A549 (cell line): ENCODE measurements at places on chromosomes 5 and 9.

DNA sequence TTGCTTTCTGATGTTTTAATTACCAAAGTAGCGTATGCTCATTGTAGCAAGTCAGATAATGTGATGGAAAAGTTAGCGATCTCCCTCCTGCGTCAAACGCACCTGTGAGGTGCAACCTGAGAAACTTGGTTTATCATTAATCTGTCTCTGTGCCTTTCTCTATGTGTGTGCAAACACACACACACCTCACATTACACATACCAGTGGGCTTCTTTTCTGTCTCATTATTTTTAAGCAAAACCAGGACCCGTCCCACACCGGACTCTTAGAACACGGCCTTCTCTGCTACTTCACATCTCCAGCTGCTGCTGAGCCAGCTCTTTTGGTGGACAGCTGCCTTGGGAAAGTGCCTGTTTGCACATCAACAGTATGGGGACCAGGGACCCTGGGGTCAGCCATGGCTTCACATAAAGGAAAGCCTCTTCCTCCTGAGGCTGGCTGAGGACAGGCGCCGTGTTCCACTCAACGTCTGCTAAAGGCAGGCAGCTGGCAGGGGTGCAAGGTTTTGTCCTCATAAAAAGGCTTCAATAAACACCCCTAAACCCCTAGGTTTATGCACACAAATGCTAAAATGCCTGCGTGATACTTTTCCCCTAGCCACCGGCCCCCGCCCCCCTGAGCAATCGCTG, 44.2 kb downstream of the MRPL36 start:
- DNase-seq, result no peak

GRCh38 chr9:109599131-109599530, 101.0 kb upstream of the PTPN3 start:
- no peak for DNase-seq

GRCh38 chr5:56517011-56517416, 283.9 kb upstream of the ANKRD55 start:
- no peak for DNase-seq

DNA sequence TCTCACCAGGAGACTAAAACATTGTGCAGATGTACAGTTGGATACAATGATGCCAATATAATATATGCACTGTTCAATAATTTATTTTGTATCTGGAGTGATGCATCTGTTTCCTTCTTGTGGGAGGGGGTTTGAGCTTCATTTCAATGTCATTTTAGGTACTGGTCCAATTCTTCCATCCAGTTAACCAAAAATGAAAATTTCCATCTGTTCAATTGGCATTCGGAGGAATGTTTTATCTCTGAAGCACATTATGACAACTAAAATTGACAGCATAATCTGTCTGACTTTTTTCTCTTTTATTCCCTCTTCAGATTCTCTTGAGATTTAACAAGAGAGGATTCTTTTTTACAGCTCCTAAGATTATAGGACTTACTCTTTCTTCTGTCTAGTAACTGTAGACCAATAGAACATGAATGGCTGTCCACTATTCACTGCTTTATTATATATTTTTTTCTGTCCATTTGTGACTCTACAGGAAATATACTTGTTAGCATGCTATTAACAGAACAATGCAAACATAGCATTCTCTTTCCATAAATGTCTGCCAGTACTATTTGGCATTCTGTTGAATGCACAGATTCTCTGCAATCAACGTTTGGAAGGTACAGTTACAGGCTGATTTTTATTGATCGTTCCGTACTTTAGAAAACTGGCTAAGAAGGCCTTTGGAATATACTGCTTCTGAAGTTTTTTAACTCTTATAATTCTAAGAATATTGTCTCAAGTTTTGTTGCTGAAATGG, 57.8 kb downstream of the NDUFAF2 start:
- DNase-seq, result no peak

DNA sequence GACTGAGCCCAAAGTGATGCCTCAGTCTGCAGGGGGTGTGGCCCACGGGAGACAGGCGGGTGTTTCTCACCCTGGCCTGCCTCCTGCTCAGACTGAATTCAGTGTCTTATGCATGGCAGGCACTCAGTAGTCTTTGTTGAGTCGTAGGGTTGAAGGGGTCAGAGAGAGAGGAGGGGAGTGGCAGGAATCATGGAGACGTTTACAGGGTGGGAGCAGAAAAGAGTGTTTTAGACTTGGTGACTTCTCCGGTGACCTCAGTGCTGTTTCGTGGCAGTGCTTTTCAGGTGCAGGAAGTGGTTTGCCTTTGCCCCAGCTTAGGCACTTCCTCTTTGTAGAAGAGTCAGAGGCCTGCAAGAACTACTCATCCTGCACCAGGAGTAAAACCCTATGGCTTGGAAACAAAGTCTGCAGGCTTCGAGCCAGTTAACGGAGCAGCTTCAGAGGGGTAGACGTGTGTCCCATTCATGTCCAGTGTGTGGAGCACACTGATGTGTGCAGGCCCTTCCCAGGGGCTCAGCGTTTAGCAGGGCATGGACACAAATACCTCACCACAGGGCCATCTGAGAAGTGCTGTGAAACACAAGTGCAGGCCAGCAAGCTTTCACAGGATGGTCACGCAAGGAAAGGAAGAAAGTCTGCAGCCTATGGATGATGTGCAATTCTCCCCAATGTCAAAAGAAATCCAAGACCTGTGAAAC, 24.5 kb upstream of the SEMA4D start:
- no peak for DNase-seq

DNA sequence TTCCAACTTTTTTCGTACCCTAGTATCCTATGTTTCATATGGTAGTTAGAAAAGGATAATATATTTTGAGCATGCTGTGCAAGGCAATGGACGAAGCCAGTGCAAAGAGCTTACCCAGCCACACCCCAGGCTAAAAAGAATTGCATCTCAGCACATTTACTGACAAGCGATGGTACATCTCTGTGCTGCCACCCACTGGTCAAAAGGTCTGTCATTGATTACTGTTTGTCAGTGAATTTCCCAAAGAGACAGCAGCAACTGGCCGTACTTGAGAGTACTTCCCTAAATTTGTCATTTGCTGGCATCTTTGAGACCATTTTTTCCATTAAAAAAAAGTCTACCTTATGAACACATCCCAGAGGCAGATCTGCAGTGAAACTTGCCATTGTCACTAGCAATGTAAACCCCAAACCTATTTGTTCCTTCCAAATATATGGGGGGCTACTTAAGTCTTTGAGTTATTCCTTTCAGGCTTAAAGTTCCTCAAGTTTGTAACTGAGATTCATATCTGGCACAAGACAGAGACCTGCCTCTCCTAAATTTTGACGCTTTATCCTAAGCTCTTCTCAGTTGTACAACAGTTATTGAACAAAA, 184.3 kb downstream of the CTNND2 start:
- no peak for DNase-seq

- DNase-seq, result no peak
Measured at GRCh38 chr5:158537366-158537765, 562.4 kb downstream of the EBF1 start.

DNA sequence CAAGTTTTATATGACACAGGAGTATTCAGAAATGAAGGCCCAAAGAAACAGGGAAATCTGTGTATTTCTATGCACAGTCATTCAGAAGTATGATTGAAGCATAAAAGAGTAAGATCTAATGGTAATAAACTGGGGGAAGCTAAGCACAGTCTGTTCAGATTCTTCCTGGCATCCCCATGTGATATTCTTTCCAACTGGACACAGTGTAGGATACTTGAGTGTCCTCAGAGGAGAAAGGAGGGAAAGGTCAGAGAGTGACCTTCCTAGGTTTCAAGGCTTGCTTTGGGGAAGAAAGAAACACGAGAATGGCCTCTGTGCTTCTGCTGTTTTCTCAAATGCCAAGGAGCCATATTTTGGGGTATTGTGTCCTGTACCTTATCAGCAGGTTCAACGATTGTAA, 1798.4 kb upstream of the WWC1 start:
- no peak for DNase-seq

DNA sequence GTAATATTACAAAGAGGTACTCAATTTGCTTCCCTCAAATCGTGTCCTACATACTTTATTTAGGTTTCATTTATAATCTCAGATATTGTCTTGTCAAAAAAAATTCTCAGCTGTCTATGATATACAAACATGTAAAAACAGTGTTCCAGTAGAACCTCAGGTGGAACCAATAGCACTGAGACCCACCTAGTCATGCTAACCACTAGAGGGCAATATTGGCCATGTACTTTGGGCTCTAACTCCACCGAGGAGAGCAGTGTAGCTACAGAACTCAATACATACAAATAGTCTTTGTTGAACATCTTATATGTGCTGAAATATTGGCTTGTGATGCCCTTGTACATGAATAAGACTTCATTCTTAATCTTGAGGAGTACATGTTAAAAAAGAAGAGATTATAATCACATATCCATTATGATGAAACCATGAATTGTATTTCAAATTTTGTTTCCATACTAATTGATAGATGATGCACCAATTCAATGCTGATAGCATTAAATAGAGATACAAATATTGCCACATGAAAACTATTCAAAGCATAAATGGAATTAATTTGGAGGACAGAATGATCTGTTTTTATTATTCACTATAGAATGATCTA, 71.2 kb upstream of the CNTLN start:
- peak; percentile 23 for DNase-seq

DNA sequence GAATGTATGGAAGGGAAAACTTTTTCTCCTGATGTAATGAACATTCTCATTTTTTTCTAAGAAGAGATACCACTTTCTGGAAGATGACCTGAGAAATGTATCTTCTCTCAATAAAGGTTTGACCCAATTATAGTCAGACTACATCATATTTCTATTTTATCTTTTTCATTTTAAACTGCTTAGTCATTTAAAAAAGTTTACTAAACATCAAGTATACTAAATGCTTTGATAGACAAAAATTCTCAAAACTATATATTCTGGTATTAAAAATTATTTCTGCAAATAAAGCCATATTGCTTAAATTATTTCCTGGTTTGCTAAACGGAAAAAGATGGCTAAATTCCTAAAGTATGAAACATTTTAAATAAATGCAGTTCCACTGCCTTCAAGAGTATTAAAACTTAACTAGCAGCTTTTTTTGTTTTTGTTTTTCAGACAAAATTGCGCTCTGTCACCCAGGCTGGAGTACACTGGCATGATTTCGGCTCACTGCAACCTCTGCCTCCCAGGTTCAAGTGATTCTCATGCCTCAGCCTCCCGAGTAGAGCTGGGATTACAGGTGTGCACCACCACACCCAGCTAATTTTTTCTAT, 37.1 kb downstream of the FBXW11 start:
- no peak for DNase-seq

- no peak for DNase-seq
Measured at GRCh38 chr9:73549991-73550390, 398.3 kb downstream of the ANXA1 start.

DNA sequence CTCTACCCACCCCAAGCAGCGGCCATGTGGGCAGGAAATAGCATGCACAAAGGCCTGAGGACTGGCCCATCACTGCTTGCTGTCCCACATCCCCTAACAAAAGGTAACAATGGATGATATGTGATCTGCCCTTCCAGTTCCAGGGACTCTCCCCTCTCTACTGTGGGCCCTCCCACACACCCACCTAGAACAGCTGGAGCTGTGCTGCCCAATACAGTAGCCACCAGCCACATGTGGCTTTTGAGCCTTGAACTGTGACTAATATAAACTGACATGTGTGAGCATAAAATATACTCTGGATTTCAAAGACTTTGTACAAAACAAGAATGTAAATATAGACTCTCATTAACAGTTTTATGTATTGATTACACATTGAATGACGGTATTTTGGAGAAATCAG, 78.1 kb downstream of the C5orf15 start:
- DNase-seq, result no peak

DNA sequence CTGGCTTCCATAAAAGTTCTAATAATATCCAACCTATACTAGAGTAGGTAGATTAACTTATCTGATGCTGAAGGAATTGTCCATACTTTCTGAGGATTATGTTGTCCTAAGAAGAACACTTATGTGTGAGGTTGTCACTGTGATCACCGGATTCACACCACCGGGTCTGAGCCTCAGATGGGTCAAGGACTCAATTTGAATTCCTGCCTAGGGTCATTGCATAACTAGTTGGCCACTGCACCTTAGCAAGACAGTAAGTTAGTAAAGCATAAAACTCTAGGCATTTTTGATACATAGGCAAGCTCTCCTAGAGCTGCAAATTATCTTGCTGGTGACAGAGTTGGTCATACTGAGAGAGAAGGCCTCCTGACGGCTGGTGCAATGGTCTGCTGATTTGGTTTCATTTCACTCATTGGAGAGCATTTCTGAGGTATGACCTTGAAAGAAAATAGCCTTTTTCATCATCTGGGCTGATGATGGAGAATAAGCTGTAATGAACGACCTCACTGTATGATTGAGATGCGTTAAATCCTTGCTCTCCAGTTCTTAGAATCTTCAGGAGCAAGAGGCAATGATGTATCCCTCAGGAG, 72.0 kb upstream of the CKMT2 start:
- no peak for DNase-seq

DNA sequence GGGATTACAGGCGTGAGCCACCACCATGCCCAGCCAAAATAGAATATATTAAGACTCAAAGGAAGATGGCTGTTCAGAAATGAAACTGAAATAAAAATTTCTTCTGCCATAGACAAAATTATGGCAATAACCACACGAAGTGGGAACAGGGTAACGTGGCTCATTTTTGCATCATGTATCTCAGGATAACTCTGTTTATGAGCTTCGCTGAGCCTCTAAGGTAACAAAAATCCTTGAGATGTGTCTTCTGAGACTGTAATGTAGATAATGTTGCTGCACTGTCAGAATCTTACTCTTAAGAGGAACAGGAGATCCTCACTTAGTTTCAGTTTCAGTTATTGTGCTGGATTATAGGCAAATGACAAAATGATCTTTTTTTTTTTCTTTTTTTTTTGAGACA, 153.8 kb downstream of the GOLPH3 start:
- no peak for DNase-seq

GRCh38 chr9:115680231-115680630, 473.4 kb upstream of the PAPPA start:
- DNase-seq, result no peak

GRCh38 chr9:95772320-95773052, 103.0 kb upstream of the ERCC6L2 start:
- DNase-seq, result no peak

- DNase-seq, result no peak
Measured at GRCh38 chr5:15168358-15168757, 296.8 kb upstream of the ANKH start.

DNA sequence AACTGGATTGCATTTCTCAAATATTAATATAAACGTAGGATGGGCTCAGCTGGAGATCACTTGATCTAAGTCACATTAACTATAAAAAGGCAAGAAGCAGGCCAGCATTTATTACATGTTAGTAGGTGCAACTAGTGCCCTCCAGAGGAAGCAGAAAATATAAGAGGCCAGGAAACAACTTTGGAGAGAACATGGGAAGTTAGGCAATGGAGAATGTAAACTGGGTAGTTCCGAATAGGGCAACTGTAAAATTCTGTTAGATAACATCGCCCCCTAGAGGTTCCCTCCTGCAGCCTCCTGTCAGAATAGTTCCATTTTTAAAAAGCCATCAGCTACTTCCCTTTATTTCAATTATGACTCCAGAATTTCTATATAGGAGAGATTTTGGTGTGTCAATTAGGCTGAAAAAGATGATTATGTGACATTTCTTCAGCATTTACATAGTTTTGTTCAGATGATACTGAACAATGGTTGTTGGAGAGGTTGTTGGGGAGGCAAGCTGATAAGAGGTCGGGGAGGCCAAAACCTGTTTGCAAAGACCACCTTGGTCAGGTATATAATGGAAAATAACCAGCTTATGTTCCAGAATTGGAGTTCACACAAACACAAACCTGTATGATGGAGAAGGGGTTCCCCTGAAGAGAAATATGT, 22.4 kb downstream of the CCL28 start:
- peak; percentile 91 for DNase-seq
